ENCODE measurements at places on chromosomes 2 and 18.

- no peak for DNase-seq
These were observed 39.9 kb downstream of the PRKCE start for GRCh38 chr2:45691171-45691999.

DNA sequence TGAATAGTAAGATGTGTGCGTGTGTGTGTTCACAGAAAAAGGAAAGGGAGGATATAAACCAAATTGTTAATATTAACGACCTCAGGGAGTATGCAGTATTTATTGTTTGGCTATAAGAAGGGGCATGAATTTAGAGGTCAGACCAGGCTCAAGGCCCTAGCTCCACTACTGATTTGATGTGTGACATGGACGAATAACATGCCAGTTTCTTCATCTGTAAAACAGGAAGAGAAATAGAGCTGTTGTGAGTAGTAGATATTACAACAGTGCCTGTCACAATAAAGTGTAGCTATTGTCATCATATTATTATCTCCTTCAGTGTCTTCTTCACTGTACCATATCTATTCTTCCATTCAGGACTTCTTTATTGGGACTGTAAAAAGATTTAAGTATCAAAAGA, 4.1 kb upstream of the MAT2A start:
- no peak for DNase-seq

DNA sequence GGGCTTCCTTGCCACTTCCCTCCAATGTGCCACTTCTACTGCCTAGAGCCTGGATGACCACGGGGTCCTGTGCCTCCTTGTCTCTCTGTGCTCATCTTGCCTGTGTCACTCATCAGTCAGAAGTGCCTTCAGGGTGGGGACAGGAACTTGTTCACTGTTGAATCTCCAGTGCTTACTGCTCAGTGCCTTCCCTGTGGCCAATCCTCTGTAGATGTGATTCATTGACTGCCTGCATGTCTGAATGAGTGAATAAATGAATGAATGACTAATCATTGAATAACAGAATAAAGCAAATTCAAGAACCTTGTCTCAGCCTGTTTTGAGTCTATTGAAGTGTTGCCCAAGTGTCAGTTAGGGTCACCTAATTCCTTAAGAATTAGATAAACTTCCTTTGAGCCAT, 42.3 kb upstream of the FAM136A start:
- peak; percentile 99 for DNase-seq

DNA sequence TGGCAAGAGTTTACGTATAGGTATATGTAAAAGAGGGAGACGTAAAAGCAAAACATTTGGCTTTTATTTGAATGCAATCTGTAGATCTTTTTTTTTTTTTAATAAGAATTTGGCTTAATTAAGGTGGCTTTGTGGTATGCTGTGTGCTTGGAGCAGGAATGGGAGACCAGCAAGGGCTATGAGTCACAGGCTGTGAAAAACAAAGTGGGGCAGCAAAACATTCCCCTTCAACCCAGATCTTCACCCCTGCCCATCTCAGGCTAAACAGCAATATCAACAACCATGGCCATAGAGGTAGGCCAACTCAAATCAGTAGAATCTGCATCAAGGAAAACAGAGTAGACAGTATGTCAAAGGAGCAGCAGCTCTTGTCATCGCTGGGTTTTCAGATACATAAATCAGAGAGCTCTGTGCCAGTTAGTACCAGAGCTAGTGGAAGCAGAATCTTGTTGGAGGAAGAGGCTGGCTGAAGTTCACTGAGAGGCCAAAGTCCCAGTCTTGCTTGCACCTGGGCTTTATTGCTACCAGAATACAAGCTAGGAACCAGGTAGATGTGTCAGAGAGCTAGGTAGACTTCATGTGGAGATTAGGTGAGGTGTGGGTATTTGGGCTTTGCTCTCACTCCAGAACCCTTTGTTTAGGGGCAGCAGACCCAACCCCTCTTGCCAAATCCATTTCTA, 191.5 kb upstream of the FANCL start:
- no peak for DNase-seq

DNA sequence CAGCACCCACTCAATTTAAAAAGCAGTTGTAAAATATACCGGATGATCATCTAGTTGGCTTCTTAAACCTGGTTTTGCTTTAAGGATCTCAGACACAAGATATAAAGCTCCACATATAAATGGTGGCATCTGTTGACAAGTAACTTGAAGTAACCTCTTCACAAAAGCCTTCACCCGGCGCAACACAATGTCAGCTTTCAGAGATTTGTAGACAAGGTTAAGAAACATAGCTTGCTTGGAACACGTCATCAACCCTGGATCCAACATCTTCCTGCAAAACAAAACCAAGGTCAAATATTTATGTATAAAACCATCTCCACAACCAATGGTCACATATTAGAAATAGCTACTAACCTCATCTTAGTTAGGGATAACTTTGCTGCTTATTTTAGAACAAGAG, 8.3 kb downstream of the CEBPZ start:
- no peak for DNase-seq

DNA sequence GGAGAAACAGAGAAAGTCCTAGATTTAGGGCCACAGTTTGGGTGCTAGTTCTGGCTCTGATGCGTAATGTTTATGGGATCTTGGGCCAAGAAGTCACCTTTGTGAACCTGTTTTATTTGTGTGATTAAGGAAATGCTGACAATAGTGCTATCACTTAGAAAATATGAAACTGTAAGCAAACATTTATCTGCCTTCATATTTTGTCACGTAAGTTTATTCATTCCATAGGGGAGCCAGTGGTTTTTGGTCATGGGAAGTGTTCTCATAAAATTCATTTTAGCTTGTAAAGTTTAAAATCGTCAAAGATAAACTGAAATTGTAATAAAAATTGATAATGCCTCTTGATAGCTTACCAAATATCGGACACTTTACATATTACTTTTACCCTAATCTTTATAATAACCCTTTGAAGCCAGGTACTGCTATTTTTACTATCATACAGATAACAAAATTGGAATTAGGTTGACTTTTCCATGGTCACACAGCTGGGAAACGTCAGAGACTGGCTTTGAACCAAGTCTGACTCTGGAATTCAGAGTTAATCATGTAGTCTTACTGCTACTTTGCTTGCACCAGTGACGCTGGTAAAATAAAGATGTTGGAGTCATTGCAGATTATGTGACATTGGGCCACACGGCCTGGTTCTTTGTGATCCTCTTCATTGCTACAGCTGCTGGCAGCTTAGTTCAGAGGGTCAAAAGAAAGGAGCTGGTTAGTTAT, 99.7 kb downstream of the ICA1L start:
- DNase-seq: no peak

GRCh38 chr2:127581516-127582490, 46.3 kb downstream of the MYO7B start:
- DNase-seq: no peak

DNA sequence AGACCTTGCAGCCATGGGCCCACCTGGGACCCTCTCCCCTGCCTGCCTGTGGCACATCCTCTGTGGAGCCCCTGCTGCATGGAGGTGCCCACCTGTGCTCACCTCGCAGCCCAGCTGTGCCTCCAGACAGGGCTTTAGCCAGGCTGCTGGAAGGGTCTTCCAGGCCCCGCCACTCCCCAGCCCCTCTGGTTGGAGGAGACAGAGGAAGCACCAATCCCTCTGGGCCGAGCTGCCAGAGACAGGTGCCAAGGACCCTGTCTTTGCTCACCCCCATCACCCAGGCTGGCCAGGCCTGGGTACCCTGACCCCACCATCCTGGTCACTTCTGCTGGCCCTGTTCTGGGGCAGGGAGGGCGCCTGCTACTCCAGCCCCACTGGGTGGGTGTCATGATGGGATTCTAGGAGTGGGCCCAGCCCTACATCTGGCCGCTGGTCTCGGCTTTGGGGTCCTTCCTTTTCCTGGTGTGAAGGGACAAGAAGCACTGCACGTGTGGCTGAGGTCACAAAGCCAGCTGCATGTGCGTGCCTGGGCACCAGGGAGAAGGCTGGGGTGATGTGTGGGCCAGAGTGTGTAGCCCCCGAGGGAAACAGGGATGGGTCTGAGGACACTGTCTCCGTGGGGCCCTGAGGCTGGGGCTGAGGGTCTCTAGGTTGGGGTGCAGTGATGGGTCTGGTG, 9.3 kb upstream of the NEU4 start:
- DNase-seq: no peak

- no peak for DNase-seq
These were observed 2.6 kb upstream of the FZD5 start for GRCh38 chr2:207772081-207772843.

DNA sequence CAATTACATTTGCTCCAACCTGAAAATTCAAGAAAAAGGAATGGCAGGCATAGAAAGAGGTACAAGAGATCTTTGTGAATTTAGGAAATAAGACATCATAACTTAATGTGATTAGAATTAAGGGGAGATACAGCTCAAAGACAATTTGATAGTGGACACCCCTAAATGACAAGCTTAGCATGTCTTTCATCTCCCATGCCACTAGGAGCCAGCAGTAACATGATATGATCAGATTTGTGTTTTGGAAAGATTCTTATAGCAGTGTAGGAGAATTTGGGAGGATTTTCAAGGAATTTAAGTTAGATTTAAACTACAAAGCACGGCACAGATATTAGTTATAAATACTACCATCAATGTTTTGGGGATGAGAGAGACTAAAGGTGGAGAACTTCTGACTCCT, 340.8 kb downstream of the RDH14 start:
- DNase-seq: peak; percentile 17

GRCh38 chr2:69943843-69944525, 17.4 kb downstream of the ASPRV1 start:
- DNase-seq: no peak

GRCh38 chr18:10477863-10478260, 23.4 kb downstream of the APCDD1 start:
- DNase-seq: no peak

DNA sequence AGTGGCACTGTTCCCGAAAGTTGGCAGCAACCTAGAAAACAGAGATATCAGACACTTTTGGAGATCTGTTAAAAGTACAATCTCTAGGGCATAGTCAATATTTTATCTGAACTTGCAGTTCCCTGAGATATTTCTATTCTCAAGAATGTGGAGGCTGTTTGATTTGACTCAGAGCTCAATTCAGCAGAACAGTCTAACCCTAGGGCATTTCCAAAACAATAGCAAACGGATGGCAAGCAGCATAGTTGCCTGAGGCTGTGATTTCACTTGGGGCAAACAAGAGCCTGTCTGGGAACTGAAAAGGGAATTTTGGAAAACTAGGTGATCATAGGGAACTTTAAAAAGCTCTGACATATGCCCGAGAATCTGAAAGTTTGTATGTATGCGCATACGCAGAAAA, 772.8 kb upstream of the LRRTM1 start:
- peak; percentile 1 for DNase-seq

DNA sequence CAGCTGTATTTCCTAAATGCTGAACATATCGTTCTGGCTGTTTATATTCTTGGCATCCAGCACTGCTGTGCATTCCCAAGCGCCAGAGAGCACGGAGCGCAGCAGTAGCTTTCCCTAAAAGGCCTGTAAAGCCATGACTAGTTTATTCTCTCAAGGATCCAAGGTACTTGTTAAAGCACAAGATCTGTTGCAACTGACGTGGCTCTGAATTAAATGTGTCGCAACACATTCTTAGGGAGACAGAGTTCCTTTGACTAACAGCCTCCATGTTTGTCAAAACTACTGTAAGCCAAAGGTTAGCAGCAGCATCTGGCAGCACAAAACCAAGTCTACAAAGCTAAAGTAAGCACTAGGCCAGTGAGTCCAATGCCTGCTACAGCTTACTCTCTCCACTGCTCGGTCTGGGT, 188.6 kb upstream of the FN1 start:
- peak; percentile 92 for DNase-seq

DNA sequence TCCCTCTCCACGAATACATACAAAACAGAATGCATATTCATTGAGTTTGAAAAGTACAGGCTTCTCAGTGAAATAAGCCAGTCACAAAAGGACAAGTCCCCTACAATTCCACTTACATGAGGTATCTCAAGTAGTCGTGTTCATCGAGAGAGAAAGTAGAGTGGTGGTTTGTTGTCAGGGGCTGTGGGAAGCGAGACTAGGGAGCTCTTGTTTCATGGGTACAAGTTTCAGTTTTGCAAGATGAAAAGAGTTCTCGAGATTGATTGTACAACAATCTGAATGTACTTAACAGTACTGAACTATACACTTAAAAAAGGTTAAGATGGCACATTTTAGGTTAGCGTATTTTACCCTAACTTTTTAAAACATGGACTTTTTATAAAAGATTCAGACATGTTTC, 71.5 kb upstream of the TTC39C start:
- no peak for DNase-seq

- DNase-seq: no peak
These were observed 56.2 kb upstream of the ETAA1 start for GRCh38 chr2:67341012-67341318.

GRCh38 chr2:481388-481787, 193.5 kb upstream of the ALKAL2 start:
- DNase-seq: no peak

- peak; percentile 33 for DNase-seq
These were observed 16.7 kb upstream of the BZW1 start for GRCh38 chr2:200795028-200795440.

DNA sequence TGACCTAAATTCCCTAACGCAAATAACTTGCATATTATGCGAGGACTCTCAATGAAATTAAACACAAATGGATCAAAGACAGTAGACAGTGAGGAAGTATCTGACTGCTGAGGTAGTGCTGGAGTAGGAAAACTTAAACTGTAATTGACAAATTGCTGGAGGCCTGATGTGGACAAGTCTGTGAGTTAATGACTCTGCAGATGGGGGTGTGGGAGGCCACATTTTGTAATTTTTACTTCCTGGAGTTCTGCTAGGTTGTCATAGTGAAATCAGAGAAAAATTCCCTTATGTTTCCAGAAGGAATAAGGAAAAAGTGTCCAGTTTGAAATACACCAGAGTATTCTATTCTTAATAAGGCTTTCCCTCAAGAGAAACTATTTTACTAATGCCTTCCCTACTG, 333.0 kb upstream of the CNTNAP5 start:
- no peak for DNase-seq

DNA sequence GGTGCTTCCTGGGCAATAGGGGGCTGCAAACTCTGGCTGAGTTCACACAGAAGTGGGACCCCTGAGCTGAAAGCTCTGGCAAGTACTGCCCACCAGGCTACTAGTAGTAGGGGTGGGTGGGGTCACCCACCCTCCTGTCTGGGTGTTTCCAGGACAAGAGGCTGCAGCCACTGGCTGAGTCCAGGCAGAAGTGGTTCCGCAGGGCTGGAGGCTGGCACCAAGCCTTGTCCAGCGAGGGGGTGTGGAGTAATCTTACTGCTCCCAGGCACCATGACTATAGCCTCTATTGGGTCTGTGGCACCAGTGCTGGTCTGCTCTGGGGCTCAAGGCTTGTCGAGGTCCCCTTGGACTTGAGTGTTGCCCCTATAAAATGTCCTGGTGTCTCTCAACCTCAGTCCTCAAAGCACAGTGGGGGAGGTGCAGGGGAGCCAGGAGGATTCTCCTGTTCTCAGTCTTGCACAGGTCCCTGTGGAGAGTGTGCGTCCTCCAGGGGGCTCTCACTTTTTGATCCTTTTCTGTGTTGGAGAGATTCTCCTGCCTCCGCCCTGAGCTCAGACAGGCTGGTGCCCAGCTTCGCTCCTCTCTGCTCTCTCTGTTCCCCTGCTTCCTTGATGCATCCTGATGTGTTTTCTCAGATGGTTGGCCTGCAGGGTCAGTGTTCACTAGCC, 48.1 kb downstream of the NUP35 start:
- no peak for DNase-seq
